Epithelial cell of umbilical artery (primary cell): ENCODE measurements at places on chromosomes 7 and 10. TPM values are rescaled to one million over a fixed set of nuclear protein-coding genes. Genes with fewer than 3 reads are reported as not detected.

Gene APBB1IP
- total RNA-seq = not detected in 2 replicates

Gene RBM20
- total RNA-seq = under 0.01 TPM in 1 of 2 replicates, not detected in the other

Gene LRIT1
- not detected in 2 replicates for total RNA-seq

Gene IDE
- 25.0 and 33.4 TPM in 2 replicates for total RNA-seq

Gene GDF10
- under 0.01 and 0.30 TPM in 2 replicates for total RNA-seq

Gene MCM7
- total RNA-seq = 104 and 124 TPM in 2 replicates
